ENCODE measurements at places on chromosomes 11 and 22. TPM values are rescaled to one million over a fixed set of nuclear protein-coding genes. Genes with fewer than 3 reads are reported as not detected.

GRCh38 chr11:130827451-130828377, 88.6 kb downstream of the SNX19 start:
- DNase-seq, result no peak

DNA sequence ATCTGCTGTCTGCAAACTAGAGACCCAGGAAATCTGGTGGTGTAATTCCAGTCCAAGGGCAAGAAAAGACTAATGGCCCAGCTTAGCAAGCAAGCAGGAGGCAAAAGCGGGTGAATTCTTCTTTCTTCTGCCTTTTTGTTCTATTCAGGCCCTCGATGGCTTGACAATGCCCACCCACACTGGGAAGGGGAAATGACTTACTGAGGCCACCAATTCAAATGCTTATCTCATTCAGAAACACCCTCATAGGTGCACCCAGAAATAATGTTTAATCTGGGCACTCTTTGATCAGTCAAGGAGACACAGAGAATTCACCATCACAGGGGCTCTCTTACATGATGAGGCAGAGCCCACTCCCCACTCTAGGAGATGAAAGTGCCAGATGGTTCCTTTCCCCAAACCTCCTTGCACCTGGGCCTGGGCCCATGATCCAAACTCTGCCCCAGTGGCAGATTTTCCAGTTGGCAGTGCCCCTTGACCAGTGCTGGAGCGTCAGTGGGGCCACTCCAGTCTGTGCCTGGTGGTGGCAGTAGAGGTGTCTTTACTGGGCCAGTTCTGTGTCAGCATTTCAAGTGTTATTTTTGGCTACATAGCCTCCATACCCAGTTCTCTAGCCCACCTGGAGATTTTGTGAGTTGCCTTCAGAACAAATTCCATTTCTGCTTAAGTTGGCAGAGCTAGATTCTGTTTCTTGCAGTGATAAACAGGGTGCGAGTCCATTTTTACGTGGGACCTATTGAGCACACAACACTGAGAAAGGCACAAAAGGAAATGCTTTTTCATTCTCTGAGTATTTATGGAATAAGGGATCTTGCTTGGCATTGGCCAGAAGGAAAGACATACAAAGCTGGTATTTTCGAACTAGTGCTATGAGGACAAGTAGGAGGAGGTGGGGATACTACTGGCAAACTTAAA, 7.5 kb downstream of the ELMOD1 start:
- DNase-seq, result no peak

DNA sequence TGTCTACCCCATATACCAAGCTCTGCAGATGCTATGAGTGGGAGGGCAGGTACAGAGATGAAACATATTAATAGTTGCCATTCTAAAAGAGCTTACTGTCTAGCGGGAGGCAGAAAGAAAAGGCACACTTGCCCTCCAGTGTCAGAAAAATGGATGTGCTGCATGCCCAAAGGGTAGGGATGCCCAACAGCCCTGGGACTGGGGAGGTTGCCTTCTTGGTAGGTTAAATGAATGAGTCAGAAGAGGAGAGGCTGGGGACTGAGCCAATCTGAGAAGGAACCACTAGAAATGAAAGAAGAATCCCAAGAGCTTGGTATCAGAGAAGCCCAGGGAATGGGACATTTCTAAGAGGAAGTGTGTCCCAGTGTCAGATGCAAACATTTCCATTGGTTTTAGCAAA, 1.2 kb downstream of the BIRC3 start:
- DNase-seq, result peak; percentile 73

Gene OR5AR1
- polyA plus RNA-seq, result not detected

Gene SESN3
- polyA plus RNA-seq, result 7.4 TPM

- no peak for DNase-seq
Observed at GRCh38 chr11:25453471-25453870, 878.5 kb upstream of the ANO3 start.

Gene MPZL3
- 12.2 TPM for polyA plus RNA-seq

Gene OR51I1
- not detected for polyA plus RNA-seq

- peak; percentile 93 for DNase-seq
Observed at GRCh38 chr11:90222459-90223247, at the start of gene CHORDC1. Gene CHORDC1, minus strand, starts transcription at chr11:90223049. Its CDS starts 95 bp downstream, at chr11:90222954.

Gene TRIM49
- polyA plus RNA-seq, result not detected

DNA sequence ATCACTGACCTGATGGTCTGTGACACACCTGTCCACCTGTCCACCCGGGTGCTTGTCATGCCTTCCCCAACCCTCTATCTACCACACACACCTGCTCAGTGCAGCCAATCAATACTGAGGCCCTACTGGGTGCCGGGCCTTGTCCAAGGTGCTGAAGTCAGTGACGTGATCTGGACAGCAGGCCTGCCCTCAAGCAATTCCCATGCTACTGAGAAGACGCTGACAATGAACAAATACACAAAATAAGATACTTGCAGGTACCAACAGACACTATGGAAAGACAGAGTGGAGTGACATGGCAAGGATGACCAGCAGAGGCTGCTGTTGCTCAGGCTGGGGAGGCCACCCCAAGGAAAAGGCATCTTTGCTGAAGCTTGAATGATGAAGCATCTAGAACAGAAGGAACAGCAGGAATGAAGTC, 21.2 kb downstream of the PLAAT3 start:
- no peak for DNase-seq

DNA sequence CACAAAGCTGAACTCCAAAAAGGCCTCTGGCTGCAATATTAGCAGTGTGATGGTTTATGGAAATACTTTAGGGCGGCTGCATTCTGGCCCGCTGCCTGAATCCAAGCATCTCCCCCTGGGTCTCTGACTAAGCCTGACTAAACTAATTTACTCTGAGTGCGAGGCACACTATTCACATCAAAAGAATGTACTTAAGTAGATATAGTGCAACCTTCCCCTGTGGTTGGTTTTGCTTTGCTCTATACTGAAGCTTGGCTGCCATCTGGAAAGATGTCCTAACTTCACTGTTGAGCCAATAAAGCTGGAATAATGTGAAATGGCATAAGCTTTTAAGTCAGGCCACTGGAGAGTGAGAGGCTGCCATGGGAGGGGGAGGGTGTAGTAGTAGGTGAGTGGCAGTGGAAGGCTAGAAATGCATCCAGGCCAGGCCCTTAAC, 321.6 kb downstream of the AASDHPPT start:
- DNase-seq, result no peak

- DNase-seq, result no peak
Observed at GRCh38 chr11:14327116-14327515, 31.9 kb downstream of the RRAS2 start.

DNA sequence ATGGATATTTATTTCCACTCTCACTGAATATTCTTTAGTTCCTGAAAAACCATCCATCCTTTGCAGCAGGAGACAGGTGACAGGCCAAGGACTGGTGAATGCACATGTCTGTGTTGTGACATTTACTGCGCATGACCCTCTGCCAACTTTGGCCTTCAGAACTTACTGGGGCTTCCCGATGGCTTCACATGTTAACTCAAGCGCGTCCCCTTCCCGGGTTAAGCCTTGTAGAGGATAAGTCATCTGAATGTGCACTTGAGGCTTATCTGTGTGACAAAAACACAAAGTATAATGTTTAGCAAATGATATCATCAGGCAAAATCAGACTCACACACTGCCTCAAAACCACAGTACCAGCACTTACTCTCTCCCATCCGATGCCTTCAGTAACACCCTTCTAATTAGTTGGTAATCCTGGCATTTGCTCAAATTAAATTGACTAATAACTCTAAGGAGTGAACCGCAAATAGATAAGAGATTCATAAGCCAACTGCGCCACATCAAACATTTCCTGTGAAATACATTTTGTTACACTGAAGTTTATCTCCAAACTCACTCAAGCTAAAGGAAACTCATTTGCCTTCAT, 286.4 kb downstream of the CADM1 start:
- DNase-seq, result peak; percentile 20

- DNase-seq, result no peak
Observed at GRCh38 chr22:46405901-46406300, 70.4 kb downstream of the TRMU start.

DNA sequence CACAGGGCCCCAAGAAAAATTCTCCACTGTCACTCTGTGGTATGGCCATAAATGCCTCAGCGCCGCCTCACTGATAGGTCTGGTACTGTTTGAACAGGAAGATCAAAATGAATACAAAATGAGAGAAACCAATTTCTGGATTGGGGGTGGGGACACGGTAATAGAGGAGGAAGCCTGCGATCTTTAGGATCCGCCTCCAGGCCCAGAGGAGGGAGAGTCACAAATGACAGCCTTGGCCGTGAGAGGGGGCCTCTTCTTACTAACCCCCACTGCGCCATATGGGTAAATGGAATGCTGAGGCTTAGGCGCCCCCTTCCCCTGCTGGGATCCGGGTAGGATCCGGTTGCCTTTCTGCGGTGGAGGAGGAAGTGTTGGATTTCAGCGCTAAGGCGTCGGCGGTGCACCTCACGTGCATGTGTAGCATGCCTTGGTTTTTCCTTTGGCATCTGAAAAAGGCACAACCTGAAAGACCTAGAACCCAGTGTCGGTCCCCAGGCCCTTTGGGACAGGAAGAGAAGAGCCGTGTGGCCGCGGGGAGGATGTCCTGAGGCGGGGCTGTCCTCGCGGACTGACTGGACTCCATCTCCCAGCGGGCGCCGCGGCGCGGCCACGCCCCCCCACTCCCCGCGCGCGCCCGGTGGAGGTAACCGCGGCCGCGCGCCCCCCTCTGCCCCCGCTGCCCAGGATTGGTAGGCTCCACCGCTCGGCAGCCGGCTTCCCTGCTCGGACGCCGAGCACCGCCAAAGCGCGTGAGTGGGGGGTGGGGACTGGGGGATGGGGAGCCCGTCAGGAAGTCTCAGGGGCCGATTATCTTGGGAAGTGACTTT, 718 bp upstream of the MADD start:
- peak; percentile 77 for DNase-seq

Measured in CD4-positive, CD25-positive, alpha-beta regulatory T cell (primary cell).